Activated T-cell treated with anti-CD3 and anti-CD28 coated beads, Interleukin-2, amount 50 U/mL, for 72 hours (primary cell): ENCODE measurements at places on chromosomes 7 and 10. TPM values are rescaled to one million over a fixed set of nuclear protein-coding genes. Genes with fewer than 3 reads are reported as not detected.

The AS3MT gene
- total RNA-seq, result 0.67 TPM

The NUTM2B gene
- 0.51 TPM for total RNA-seq

The DKK1 gene
- not detected for total RNA-seq

The MKI67 gene
- total RNA-seq, result 249 TPM

The PPRC1 gene
- 42.6 TPM for total RNA-seq

The MMP21 gene
- not detected for total RNA-seq

The TMEM176B gene
- not detected for total RNA-seq

The WDFY4 gene
- 0.58 TPM for total RNA-seq

The PLAC9 gene
- not detected for total RNA-seq

The ACTA2 gene
- total RNA-seq, result 76.9 TPM

The KEL gene
- 1.8 TPM for total RNA-seq

The FANK1 gene
- 1.1 TPM for total RNA-seq

The HOXA9 gene
- total RNA-seq, result not detected

The RBP4 gene
- not detected for total RNA-seq

The OR2A42 gene
- total RNA-seq, result not detected

The C10orf53 gene
- not detected for total RNA-seq

The CHST3 gene
- total RNA-seq, result 0.16 TPM

The WNT8B gene
- total RNA-seq, result 0.14 TPM

The IDI2 gene
- not detected for total RNA-seq

The MAT1A gene
- not detected for total RNA-seq

The CARD11 gene
- 101 TPM for total RNA-seq

The CCL24 gene
- 0.46 TPM for total RNA-seq

The JCAD gene
- total RNA-seq, result 0.05 TPM

The AKR1B15 gene
- total RNA-seq, result not detected

The CDH23 gene
- total RNA-seq, result 2.8 TPM

The SMARCD3 gene
- 6.5 TPM for total RNA-seq

The FAM237B gene
- not detected for total RNA-seq

The TEX47 gene
- not detected for total RNA-seq

The CACNB2 gene
- total RNA-seq, result not detected
